Hindlimb muscle (tissue), 1 donor: ENCODE measurements at places on chromosomes 13 and 19. TPM values are rescaled to one million over a fixed set of nuclear protein-coding genes. Genes with fewer than 3 reads are reported as not detected.

Gene PLEKHF1
- 4.4 TPM for polyA plus RNA-seq

Gene TDRD12
- 0.12 TPM for polyA plus RNA-seq

Gene S1PR2
- 10.8 TPM for polyA plus RNA-seq

Gene POSTN
- 1,188 TPM for polyA plus RNA-seq

Gene COX7A1
- 221 TPM for polyA plus RNA-seq

Gene PABPC3
- polyA plus RNA-seq = 0.39 TPM

Gene RUVBL2
- 61.0 TPM for polyA plus RNA-seq

Gene VWA8
- polyA plus RNA-seq = 9.9 TPM
